ENCODE measurements at places on chromosomes 3 and 15.

GRCh38 chr15:77546050-77546501 is 86.6 kb downstream of the LINGO1 start:
- DNase-seq, result no peak

DNA sequence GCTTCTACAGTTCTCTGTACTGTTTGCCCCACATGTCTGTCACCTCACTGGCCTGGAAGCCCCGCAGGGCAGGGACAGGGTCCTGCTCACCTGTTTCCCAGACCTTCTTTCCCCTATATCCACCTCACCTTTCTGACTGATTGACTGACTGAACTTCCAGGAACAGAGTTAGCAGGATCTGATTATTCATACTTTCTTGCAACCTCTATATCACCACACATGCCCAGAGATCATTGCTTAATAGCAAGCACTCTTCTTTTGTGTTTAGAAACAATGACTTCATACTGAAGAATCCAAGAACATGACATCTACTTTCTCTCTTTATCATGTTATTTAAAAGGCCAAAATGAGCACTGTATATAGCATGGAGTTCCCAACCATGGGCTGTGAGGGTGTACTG is 18.0 kb upstream of the CLEC3B start:
- DNase-seq, result no peak

- no peak for DNase-seq
Observed at GRCh38 chr3:97968376-97968775, 3.9 kb downstream of the RIOX2 start.

- DNase-seq, result no peak
Observed at GRCh38 chr3:178352326-178353005, 183.8 kb upstream of the KCNMB2 start.

GRCh38 chr15:78075490-78076230 is 1.9 kb downstream of the TBC1D2B start:
- no peak for DNase-seq

DNA sequence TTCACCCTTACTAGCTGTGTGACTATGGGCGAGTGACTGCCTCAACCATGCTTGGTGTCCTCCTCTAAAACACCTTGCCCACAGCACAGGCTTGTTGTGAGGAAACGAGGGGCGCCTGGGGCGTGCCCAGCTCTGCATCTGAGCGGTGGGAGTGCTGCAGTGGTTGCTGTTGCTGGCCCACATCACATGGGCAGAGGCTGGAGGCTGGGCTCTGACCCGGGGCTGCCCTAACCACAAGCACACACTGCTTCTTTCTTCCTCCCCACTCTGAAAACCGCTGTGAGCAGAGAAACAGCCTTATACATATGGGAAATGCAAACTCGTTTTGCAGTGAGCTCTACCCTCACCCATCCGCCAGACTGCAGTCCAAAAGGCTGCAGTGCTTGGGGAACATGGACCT is 74.8 kb upstream of the RPL32 start:
- peak; percentile 27 for DNase-seq

GRCh38 chr3:185401319-185401955 is 38.5 kb downstream of the MAP3K13 start:
- DNase-seq, result no peak

- no peak for DNase-seq
Observed at GRCh38 chr3:164352991-164353390, 725.3 kb downstream of the SI start.

GRCh38 chr3:31468433-31468832 is 64.3 kb upstream of the STT3B start:
- no peak for DNase-seq

GRCh38 chr3:15636028-15636709 is 34.6 kb downstream of the BTD start:
- DNase-seq, result peak; percentile 37

- DNase-seq, result no peak
Observed at GRCh38 chr3:19632099-19633074, 301.6 kb downstream of the EFHB start.

DNA sequence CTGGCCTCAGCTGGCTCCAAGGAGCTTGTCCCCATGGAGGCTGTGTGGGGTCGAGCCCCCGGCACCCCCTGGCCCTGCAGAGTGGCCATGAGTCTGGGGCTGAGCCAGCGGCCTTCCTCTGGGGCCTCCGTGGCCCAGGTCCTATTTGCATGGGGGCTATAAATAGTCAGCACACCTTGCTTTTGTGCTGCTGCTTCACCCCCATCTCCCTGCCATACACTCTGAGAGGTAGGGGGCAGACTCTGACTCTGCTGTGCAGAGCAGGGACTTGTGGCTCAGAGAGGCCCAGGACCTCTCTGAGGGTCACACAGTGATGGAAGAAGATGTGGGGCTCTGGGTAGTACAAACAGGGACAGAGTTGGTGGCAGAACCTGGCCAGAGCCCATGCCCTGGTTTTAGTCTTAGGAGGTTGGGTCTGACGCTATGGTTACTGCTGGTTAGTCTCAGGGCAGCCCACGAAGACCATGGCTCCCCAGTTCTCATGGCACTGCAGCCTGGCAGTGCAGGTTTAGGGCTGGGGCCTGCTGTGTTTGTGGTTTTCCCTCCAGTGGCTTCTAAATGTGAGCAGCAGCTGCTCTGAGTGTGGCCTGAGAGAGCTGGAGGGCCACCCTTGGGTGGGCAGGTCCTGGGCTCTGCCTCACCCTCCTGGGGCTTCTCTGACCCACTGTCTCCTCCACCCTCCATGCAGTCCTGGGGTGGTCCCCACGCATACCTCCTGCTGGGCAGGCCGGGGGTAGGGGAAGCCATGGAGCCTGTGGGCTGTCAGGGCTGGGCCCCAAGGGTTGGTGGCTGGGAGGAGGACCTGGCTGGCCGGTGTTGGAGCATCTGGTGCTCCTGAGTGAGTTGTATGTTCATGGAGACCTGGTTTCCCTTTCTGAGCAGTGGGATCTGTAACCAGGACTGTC is 13.6 kb downstream of the PRKCD start:
- no peak for DNase-seq

GRCh38 chr15:57218826-57219576 is 157.3 kb upstream of the CGNL1 start:
- no peak for DNase-seq

DNA sequence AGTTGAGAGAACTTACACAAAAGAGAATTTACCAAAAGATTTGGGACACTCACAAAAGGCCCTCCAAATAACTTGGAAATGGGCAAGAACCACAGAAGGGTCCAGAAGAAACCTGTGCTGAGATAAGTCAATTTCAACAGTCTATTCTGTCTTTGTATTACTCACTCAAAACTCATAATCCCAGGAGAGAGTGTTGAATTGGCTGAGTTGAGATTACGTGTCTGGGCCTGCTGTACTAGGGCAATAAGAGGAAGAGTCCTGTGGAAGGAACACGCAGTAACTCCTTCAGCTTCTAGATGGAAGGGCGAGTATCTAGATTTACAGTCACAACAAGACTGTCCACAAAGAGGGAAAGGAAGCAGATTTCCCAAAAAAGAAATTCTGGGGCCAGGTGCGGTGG is 42.5 kb upstream of the DYNC1LI1 start:
- DNase-seq, result no peak

DNA sequence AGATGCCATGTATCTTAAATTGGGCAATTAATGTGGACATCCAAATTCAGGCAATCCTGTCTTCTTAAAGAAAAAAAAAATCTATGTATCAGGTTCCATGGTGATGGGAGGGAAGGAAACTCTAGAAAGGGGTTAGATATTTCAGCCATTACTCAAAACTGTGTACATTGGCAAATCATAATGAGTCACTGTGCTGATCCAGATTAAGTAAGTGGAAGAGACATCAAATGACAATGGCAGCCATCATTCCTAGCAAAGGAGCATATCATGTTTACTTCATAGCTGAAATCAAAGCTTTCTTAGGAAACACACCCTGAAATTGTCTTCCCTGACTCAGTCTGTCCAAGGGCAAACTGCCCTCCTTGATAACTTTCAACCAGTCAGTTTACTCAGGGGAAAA is 713.3 kb upstream of the GBE1 start:
- no peak for DNase-seq

DNA sequence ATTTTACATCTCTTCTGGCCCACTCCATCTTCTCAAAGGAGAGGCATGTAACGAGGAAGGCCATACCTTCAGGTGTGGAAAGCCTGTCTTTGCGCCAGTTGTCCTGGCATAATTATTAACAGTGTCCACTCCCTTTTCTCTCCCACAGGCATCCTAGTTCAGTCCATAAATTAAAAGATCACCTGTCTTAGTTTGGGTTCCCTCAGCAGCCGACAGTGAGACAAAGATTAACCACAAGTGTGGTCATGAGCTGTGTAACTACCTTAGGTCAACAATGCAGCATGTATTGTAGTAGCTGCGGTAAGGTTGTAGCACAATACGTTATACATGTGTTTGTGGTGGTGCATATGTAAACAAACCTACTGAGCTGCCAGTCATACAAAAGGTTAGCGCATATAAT is 103.3 kb upstream of the GALNT15 start:
- DNase-seq, result no peak

GRCh38 chr3:167840247-167840646 is 104.7 kb downstream of the SERPINI1 start:
- DNase-seq, result no peak

- DNase-seq, result no peak
Observed at GRCh38 chr3:110414855-110415254, 656.8 kb upstream of the NECTIN3 start.

DNA sequence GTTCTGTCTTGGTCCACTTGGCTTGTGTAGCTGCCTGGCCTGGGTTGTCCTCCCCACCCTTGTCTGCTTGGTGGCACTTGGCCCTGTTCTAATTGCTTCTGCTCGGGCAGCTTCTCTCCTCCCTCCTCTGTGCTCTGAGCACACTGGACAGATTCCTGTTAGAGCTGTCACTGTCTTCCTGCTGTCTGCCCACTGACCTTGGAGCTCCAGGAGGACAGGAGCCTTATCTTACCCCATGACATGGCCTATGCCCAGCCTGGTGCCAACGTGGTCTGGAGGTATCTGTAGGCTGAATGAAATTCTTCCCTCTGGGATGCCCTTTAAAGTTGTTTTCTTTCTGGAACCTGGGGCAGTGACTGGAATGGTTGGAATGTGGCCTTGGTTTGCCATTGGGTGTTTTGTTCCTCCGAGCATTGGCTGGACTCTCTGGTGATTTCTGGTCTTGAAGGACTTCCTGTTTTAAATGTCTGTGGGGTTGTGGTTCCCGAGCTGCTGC is 94.1 kb downstream of the FAM43A start:
- DNase-seq, result no peak

DNA sequence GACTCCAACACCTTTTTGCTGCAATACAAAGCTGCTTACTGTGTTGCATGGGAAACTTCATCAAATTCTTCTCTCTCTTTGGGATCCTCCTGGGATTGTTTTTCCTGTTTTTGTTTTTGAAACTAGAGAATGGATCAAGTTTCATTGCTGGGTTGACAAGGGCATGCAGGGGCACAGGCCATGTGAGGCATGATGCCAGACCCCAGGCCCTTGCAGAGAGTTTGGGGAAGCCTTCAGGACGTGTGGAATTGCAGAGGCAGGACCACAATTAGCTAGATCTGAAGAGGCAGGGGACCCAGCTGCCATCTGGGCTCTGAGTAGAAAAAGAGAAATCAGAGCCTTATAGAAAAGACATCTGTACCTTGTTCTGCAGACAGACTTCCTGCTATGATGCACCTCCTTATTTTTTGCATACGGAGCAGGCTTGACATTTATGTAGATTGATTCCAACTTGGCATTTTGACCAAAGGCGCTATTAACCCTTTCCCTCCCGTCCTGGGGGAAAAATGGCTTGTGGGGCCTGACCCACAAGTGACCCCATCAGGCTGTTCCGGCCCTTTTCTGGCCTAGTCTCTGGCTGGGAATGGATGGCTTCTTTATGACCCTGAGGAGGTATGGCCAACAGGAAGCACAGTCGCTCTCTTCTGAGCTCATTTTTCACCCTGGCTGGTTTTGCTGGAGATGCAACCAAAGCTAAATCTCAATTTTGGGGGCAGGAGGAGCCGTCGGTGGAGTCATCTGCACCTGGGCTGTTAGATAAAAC is 44.3 kb upstream of the CHRNB4 start:
- DNase-seq, result no peak

GRCh38 chr3:42530073-42530472 is 27.6 kb downstream of the VIPR1 start:
- DNase-seq, result no peak

DNA sequence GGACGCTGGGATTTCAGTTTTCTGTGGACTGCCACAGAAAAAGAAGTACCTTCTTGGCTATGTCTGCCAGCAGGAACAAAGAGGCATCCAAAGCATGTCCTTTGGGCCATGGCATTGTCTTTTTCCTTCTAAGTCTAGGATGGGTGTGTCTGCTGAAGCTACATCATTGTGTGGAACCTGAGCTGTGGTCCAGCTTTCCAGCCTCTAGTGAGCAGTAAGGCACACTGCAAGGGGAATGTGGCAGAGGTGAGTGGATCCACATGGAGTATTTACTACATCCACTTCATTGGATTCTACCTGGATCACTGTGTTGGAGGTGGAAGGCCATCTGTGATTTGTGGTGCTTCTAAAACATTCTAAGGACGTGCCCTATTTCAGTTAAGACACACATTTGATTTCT is 23.7 kb downstream of the CMTM8 start:
- DNase-seq, result no peak

- no peak for DNase-seq
Observed at GRCh38 chr3:127730666-127731295, 58.0 kb downstream of the ABTB1 start.

DNA sequence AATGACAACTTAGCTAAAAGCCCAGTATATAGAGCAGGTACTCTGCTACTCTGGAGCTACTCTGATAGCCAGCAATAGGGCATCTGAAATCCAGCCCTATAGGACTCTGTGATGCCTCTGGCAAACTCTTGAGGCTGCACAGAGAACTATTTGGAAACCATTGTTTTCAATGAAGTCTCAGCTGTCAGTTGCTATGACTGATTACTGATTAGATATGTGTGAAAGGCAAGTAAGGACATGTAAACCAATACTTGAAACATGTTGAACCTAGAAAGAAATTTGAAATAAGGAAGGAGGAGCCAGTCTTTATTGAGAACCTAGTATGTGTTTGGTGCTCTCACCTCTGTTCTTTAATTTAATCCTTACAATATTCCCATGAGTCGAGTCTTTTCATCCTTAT is 40.2 kb upstream of the CRTC3 start:
- no peak for DNase-seq

GRCh38 chr3:100047455-100048141 is 66.7 kb downstream of the FILIP1L start:
- DNase-seq, result no peak

GRCh38 chr3:48467110-48467454 is 20.5 kb downstream of the ATRIP start:
- DNase-seq, result no peak

- DNase-seq, result no peak
Observed at GRCh38 chr3:114669614-114670013, 375.8 kb downstream of the TIGIT start.

- no peak for DNase-seq
Observed at GRCh38 chr3:187014417-187014864, 84.1 kb downstream of the ST6GAL1 start.

DNA sequence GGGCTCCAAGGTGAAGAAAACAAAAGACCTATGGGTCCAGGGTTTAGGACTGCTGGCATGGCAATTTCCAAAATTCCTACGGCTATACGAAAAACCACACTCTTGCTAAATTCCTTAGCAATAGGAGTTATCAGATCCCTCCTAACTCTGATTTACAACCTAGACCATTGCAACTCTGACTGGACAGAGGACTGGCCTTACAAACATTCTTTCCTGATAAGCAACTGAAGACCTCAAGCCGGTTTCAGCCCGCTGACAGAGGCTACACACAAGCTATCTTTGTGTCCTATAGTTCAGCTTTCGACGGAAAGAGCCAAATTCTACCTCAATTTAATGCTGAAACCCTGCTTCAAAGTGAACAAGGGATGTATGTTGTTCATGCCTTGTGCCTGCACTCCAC is 38.3 kb upstream of the AGBL1 start:
- no peak for DNase-seq

- DNase-seq, result no peak
Observed at GRCh38 chr3:114127517-114127916, 51.3 kb downstream of the DRD3 start.

GRCh38 chr3:40766396-40766795 is 241.6 kb downstream of the ZNF621 start:
- no peak for DNase-seq

Data from CD4-positive, alpha-beta T cell treated with Interleukin-15 for 4 hours (primary cell).